ENCODE measurements at places on chromosomes 3 and 15. TPM values are rescaled to one million over a fixed set of nuclear protein-coding genes. Genes with fewer than 3 reads are reported as not detected.

The ITGB5 gene
- polyA plus RNA-seq: 62.0 TPM

The CTXN2 gene
- polyA plus RNA-seq: not detected

The RHCG gene
- 2.2 TPM for polyA plus RNA-seq

GRCh38 chr3:152779653-152780052 is 55.3 kb upstream of the P2RY1 start:
- peak; percentile 50 for DNase-seq

DNA sequence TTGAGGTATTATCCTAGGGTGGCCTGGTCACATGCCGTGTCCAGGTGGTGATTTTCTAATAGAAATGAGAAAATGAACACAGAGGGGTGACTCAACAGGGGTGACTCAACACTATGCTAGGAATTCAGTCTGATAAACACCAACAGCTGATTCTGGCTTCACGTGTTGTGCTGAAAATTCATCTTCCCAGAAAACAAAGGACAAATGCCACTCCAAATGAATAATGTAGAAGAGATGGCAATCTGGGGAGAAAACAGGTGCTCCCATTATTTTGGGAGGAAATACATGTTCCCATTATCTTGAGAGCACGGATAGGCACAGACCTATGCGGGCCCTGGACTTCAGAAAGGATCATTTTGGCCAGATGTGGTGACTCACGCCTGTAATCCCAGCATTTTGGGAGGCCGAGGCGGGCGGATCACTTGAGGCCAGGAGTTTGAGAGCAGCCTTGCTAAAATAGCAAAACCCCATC is 101.2 kb upstream of the MEX3B start:
- no peak for DNase-seq

GRCh38 chr15:82047453-82048400 is 1.9 kb upstream of the MEX3B start:
- DNase-seq: no peak

DNA sequence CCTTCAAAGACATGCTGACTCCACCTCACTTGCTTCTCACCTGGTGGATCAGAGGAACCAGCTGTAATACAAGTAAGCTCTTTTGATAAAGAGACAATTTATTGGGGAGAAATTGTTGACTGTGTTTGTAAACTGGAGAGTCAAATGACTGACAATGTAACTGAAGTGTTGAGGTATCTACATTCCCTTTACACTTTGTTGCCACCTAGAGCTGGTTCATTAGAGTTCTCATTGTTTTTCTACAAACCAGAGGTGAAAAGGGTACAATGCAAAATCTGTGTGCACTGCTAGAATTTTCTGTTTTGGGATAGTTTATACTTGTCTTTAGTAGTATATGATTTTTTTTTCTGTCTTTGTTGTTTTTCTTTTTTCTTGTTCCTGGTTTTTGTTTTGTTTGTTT is 8.7 kb upstream of the LRRC58 start:
- no peak for DNase-seq

DNA sequence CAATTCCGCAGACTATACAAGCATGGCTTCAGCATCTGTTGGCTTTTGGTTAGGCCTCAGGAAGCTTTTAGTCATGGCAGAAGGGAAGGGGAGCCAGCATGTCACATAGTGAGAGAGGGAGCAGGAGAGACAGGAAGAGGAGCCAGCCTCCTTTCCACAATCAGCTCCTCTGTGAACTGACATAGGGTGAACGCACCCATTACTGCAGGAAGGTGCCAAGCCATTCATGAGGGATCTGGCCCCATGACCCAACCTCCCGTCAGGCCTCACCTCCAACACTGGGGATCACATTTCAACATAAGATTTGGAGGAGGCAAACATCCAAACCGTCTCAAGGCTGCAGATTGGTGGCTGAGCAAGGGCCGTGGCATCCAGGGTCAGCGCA is 106.3 kb downstream of the LRRK1 start:
- DNase-seq: no peak
